ENCODE measurements at places on chromosomes 4 and X.

- peak; percentile 79 for DNase-seq
Measured at GRCh38 chrX:154409222-154409871, at the start of gene DNASE1L1. Gene DNASE1L1, minus strand, starts transcription at chrX:154409254. Its CDS starts 3,686 bp downstream, at chrX:154405568.

DNA sequence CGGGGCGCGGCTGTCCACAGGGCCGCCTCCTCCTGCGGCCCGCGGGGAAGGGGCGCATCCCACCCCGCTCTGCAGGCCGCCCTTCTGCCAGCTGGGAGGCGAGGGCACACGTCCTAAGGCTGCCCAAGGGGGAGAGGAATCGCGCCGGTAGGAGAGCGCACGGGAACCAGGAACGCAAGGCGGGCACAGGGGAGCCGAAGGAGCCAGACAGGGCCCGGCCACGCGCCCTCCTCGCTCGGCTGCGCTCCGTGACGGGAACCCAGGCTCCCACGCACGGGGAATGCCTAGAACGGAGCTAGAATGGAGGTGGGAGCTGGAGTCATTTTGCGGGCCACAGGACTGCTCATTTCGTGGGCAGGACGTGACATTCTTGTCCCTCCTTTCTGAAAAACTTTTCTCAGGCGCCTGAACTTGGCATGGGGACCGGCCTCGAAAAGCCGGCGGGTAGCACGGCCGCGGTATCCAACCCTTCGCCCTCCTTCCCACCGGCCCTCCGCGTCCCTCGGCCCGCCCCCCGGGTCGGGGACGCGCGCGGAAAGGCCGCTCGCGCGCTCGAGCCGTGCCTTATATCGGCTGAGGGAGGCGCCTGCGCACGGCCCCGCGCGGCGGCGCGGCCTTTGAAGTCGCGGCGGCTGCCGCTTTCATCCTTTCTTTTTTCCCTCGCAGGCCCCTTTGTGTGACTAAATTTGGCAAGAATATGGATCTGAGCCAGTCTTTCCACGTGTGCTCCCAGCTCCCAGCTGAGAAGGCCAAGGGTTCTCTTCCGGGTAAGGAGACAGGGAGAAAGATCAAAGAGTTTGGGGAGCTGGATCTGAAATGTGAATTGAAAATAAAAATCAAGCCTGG, 4.2 kb upstream of the LEF1 start:
- peak; percentile 85 for DNase-seq

DNA sequence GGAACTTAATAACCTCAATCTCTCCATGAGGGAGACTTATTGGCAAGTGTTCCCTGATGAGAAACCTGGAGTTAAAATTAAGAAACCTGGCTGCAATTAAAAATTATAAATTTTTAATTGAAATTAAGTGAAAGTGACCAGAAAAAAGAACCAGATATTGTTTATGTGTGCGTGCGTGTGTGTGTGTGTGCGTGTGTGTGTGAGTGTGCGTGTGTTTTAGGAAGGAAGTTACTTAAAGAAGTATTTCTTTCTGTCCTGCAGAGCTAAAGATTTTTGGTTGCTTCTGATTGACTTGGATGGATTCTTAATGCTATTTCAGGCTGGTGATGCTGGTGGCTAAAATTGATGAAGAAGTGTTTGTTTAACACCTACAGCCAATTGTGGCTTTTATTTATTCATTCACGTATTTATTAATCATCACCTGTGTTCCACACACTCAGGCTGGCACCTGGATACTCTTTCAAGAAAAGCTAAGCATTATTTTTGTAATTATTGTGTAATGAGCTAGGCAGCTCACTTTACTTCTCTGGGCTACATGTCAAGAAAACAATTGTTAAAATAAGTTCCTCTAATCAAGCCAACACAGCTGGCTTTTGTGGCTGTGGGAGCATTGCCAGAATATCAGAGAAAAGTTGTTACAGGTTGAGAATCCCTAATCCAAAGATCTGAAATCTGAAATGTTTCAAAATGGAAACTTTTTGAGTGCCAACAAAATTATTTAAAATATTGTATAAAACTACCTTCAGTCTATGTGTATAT, 68.5 kb downstream of the CEP44 start:
- DNase-seq, result no peak

DNA sequence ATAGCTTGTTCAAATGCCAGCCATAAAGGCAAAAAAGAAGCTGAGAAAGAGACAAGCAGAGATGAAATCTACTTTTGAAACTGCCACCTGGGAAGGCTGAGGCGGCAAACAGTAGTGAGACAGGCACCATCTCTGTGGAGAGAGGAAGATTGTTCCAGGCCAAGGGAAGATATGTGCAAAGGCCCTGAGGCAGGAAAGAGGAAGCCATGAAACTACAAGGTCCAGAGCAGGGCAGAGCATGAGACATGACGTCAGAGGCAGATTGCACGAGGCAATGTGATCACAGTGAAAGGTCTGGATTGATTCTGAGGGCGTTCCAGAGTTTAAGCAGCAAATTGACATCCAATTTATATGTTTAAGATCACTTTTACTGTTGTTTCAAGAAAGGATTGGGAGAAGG, 226.1 kb downstream of the QDPR start:
- no peak for DNase-seq

GRCh38 chrX:32937043-32937442, 274.3 kb downstream of the DMD start:
- DNase-seq, result no peak

DNA sequence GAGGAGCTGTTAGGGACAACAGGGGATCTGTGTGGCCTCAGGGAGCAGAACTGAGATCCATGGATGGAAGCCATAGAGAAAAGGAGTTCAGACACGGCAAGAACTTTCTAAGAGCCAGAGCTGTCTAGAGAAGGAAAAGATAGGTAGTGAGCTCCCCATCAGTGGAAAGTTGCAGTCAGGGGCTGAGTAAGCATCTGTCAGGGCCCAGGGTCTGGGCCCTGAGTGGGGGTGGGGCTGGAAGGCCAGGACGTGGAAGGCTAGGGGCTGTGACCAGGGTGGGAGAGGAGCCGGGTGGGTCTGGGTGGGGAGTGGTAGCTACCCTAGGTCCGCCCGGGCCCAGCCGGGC, 324 bp upstream of the MSN start:
- DNase-seq, result no peak

- no peak for DNase-seq
Measured at GRCh38 chr4:183175631-183176232, 76.7 kb downstream of the WWC2 start.

DNA sequence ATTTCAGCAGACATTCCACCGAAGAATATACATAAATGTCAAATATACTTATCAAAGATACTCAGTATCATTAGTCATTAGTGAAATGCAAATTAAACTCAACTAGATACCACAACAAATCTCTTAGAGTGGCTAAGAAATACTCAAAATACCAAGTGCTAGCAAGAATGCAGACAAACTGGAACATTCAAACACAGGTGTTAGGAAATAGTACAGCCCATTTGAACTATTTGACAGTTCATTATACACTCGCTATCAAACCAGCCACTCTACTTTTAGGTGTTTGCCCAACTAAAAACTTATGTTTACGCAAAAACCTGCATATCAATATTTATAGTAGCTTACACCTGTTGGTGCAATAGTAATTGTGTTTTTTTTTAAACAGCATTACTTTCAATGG, 8.8 kb downstream of the ADAM29 start:
- DNase-seq, result no peak

- no peak for DNase-seq
Measured at GRCh38 chr4:59987289-59987688, 1212.8 kb upstream of the ADGRL3 start.

- no peak for DNase-seq
Measured at GRCh38 chrX:56798339-56798711, 69.3 kb downstream of the NBDY start.

DNA sequence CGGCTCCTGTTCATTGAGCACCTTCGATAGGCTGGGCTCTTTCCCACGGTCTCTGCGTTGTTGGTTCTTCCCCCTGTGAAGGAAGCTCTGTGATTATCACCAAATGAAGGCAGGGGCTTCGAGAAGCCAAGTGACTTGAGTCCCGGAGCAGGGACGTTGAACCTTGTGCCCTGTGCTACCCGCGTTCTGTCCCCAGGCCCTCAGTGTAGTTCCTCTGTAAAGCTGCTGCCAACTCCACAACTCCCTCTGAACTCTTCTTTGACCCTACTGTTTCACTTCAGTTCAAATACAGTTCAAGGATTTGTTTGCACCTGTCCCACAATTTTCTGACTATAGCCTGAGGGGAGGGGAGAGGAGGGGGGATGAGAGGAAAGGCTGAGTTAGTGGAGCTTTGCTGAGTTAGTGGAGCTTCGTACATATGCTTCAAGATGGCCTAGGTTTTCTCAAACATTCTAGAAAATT, 635 bp upstream of the PHF8 start:
- DNase-seq, result no peak

GRCh38 chrX:13864264-13864663, 47.4 kb upstream of the GPM6B start:
- DNase-seq, result no peak

Data from right forelimb (tissue), 1 donor.